Stimulated activated CD8-positive, alpha-beta memory T cell treated with anti-CD3 and anti-CD28 coated beads, Interleukin-7, amount 100 ng/mL, for 4 hours (primary cell): ENCODE measurements at places on chromosomes 7 and 10.

GRCh38 chr7:41501006-41501405 lies 201.9 kb downstream of the INHBA start:
- no peak for DNase-seq

- no peak for DNase-seq
Measured at GRCh38 chr10:32577448-32577847, 131.5 kb downstream of the CCDC7 start.

DNA sequence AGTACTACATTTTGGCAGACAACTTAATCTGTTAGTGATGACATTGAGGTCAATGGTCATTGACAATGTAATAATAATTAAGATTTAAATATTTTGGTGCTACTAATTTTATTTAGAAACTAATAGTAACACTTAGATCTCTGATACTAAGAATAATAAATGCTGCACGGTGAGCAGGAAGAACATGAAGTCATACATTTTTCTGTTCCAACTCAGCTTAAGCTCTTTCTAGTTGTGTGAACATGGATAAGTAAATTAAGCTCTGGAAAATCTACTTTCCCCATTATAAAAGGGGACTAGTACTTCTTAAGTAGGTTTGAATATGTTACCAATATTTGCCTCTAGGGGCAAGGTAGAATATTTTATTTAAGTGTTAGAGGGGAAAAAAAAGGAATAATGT lies 65.9 kb upstream of the MEOX2 start:
- no peak for DNase-seq

DNA sequence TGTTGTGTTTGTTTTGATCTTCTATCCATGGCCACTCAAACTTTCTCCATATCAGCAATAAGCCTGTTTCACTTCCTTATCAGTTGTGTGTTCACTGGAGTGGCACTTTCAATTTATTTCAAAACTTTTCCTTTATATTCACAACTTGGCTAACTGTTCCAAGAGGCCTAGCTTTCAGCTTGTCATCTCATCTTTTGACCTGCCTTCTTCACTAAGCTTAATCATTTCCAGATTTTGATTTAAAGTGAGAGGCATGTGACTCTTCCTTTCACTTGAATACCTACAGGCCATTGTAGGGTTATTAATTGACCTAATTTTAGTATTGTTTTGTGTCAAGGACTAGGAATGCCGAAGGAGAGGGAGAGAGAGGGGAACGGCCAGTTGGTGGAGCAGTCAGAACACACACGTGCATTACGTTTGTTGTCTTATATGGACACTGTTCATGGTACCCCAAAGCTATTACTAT lies 5.5 kb upstream of the GNAT3 start:
- DNase-seq: no peak

GRCh38 chr7:51374936-51375335 lies 58.3 kb upstream of the COBL start:
- no peak for DNase-seq

GRCh38 chr10:31760674-31761081 lies 168.0 kb downstream of the ARHGAP12 start:
- DNase-seq: no peak

DNA sequence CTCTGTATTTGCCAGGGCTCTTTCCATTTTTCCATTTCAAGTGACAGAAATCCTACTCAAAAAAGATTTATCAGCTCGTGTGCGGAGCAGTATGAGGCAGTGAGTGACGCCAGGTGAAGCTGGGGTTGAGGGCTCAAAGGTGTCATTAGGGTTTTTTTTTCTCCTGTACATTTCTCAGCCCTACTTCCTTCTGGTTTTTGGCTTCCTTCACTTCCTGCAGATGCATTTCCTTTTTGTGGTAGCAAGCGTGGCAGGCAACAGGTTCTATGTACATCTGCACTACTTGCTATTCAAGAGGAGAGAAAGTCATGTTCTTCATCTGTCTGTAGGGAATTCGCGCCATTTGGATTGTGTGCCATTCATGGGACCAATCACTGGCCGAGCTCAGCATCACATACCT lies 52.8 kb upstream of the AOAH start:
- no peak for DNase-seq

GRCh38 chr7:45420843-45421495 lies 153.2 kb upstream of the ADCY1 start:
- no peak for DNase-seq

- DNase-seq: no peak
Measured at GRCh38 chr7:124411796-124412195, 353.8 kb downstream of the GPR37 start.

DNA sequence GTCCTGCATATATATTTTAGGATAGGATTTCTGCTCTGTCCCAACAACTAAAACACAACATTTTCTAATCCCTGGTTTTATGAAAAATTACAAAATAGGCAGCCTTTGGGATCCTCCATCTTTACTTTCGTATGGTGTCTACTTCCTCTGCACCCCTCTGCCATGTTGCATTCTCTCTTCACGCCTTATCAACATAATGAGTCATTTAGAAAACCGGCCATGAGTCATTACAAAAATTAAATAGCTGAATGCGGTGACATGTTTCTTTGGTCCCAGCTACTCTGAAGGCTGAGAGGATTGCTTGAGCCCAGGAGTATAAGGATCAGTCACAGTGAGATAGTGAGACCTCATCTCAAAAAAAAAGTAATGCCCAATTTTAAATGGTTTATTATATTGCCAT lies 148.1 kb upstream of the CELF2 start:
- no peak for DNase-seq

DNA sequence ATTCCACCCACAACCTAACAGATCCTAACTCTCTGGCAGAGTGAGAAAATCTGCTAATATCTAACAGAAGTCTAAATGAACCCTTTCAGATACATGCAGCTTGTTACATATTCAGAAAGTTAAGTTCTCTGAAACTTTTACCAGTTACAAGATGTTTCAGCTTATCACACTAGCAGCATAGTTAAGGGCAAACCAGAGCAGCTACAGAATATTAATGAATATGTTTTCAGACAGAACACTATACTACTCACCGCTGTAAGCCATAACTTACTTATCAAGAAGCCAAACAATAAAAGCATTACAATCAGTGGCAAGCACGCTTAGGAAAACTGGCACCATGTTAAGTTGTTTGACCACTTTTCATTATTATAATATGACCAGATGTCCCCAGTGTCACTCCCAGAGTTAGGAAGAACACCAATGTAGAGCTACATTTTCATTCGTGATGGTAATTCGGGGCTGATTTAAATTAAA lies 2.7 kb downstream of the ITGB1 start:
- DNase-seq: no peak

DNA sequence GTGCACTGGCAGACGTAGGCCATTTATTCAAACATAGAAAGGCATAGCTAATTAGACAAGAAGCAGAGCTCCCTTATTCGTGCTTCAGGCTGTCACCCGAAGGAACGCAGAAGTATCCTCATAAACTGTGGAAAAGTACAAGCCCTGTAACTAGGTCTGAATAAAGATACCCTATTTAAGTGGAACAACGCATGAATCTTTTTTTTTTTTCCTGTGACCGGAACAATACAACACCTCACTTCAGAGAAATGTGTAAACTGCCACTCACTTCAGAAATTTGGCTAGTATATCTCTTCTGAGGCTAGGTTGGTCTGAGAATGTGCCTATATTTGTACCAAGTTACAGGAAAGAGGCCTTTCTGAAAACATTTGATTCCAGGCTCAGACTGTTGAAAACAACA lies 8.0 kb upstream of the CSTF2T start:
- no peak for DNase-seq

DNA sequence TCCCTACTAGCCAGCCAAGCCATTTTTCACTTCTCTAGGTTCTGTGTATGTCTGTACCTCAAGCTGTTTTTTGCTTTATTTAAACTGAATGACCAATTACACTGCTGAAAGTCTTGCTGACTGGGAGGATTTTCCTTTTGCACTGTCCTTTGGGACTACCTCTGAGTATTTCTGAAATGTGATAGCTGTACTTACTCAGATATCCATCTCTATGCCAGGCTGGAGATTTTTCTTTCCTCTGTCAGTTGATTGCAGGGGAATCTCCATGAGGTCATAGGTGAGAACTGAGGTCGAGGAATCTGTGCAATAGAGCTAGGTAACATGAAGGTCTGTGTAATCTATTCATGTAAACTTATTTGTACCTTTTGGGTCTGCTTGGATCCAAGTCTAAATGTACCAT lies 38.9 kb upstream of the ANKRD1 start:
- no peak for DNase-seq

- no peak for DNase-seq
Measured at GRCh38 chr10:17851611-17852010, 42.5 kb downstream of the MRC1 start.

DNA sequence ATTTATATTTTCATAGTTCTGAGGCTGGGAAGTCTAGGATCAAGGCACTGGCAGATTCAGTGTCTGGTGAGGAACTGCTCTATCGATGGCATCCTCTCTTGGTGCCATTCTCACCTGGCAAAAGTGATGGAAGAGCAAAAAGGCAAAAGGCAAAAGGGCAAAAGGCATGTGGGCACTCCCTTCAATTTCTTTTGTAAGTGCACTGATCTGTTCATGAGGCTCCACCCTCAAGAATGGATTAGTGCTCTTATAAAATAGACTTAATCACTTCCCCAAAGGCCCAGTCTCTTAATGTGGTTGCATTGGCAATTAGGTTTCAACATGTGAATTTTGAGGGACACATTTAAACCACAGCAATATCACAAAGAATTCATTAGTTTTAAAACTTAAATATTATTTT lies 16.1 kb downstream of the TAS2R60 start:
- no peak for DNase-seq

DNA sequence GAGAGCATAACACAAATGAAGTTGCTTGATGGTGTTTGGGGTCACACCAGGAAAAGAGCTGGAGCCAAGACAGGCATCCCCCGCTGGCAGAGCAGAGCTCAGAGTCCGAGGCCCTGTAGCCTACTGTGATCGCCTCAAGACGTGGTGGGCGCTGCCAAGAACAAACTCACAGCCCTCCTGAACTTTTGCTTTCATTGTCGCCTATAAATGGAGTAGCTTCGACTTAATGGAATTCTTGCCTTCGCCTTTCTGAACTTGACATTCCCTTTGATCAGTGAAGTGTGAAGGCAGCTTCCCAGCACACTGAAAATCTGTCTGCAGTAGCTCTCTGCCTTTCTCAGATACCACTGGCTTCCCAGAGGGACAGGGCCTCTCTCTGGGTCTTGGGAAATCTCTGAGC lies 21.3 kb downstream of the CPXM2 start:
- no peak for DNase-seq

GRCh38 chr10:66836057-66836456 lies 89.8 kb upstream of the LRRTM3 start:
- no peak for DNase-seq

- no peak for DNase-seq
Measured at GRCh38 chr7:150994141-150994837, 3.5 kb downstream of the NOS3 start.

DNA sequence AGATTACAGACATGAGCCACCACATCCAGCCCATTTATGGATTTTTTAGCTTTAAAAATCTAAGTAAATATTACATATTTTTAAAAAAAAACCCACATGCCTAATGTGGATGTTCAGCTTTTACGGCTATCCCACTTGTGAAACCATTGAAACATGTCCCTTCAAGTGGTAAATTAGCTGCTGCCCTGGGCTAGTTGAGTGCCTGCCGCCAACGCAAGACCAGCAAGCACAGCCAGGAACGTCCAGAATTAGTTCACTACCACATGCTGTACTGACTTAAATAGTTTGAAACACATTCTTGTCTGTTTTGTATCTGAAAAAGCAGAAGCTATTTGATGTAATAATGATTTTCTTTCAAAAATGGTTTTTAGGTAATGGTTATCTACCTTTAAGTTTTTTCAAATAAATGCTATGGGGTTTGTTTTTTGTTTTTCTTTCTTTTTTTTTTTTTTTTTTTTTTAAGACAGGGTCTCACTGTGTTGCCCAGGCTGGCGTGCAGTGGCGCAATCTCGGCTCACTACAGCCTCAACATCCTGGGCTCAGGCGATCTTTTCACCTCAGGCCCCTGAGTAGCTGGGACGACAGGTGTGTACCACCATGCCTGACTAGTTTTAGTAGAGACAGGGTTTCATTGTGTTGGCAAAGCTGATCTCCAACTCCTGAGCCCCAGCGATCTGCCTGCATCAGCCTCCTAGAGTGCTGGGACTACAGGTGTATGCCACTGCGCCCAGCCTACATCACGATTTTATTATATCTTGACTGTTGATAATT lies 57.0 kb downstream of the KLRG2 start:
- no peak for DNase-seq

- DNase-seq: no peak
Measured at GRCh38 chr10:93300981-93301380, 181.2 kb downstream of the MYOF start.

GRCh38 chr7:156167417-156167807 lies 355.1 kb upstream of the SHH start:
- DNase-seq: no peak

DNA sequence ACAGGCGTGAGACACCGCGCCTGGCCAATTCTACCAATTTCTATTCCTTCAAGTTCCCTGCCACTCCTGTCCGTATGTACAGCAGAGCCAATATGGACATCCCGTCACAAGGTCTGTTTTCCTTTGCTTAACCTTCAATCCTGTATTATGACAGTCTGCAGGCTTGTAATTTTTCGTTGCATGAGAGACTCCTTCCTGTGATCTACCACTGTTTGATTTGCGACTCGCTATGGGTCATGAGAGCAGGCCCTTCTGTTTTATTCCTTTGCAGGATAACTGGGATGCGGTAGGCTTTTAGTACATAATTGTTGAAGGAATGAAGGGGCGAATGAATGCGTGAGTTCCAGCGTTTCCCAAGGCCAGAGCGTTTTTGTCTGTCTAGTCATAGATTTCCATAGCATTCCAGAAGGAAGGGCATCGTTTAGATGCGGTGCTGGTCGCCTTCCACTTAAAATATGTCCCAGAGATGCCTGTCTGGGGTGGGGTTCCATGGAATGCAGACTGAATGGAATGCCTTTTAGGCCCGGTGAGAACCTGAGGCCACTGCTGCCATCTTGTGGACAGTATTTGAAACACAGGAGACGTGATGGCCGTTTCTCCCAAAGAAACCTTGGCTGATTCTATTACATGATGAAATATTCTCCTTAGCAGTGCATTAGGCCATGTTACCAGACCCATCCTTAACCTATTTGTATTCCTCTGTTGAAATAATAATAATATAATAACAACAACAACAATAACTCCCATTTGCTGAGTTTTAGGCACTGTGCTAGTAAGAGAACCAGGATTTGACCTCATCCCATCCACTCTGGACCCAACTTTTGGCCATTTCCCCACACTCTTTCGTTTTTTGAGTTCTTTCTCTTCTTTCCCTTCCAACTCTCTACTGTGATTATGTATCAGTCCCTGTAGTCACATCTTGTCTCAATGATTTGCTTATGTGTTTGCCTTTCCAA lies 193.2 kb downstream of the MYOF start:
- DNase-seq: no peak
